ENCODE measurements at places on chromosomes 3 and 15.

DNA sequence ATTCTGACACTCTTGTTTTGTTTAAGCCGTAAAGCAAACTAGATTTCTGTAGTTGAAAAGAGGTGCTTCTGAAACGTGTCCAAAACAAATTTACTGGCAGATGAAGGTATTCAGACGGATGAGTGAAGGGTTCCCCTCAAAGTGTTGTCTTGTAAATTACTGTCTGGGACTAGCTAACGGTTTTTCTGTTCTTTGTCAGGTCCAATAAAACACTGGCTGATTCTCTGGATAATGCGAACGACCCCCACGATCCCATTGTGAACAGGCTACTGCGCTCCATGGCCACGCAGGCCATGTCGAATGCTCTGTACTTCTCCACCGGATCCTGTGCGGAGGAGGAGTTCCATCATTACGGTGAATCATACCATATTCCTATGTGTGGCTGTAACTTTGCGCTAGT, 27.7 kb downstream of the TIPIN start:
- no peak for DNase-seq

- DNase-seq = no peak
These were observed 570.4 kb upstream of the TGFBR2 start for GRCh38 chr3:30035935-30036567.

GRCh38 chr3:61899700-61900462, 338.5 kb downstream of the PTPRG start:
- DNase-seq = no peak

- DNase-seq = no peak
These were observed 976 bp downstream of the ATP2B2 start for GRCh38 chr3:10504171-10505049.

DNA sequence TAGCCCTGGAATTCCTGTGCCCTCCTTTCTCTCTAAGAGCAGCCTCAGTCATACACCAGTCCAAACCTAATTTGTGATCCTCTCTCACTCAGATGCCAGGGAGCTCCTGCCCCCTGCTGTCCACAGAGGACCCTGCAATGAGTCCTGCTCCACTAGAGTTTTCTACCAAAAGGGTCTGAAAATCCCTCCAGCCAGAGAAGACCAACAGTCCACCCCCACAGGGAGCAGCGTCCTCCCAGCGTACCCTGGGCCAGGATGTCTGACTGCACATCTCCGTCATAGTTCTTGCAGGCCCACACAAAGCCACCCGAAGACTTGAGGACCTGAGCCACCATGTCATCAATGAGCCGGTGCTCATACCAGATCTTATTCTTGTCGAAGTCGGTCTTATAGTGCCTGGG, 15.4 kb downstream of the IDH2 start:
- DNase-seq = peak; percentile 76

- peak; percentile 82 for DNase-seq
These were observed 38.0 kb upstream of the COPB2 start for GRCh38 chr3:139427283-139428060.

- DNase-seq = no peak
These were observed 58.6 kb downstream of the PRICKLE2 start for GRCh38 chr3:64166584-64167162.

- no peak for DNase-seq
These were observed 523.0 kb downstream of the FOXP1 start for GRCh38 chr3:71060536-71060935.
